NCI-H2081 treated with DMSO at 0.1 percent for 48 hours (cell line): ENCODE measurements at places on chromosomes 2 and 18.

DNA sequence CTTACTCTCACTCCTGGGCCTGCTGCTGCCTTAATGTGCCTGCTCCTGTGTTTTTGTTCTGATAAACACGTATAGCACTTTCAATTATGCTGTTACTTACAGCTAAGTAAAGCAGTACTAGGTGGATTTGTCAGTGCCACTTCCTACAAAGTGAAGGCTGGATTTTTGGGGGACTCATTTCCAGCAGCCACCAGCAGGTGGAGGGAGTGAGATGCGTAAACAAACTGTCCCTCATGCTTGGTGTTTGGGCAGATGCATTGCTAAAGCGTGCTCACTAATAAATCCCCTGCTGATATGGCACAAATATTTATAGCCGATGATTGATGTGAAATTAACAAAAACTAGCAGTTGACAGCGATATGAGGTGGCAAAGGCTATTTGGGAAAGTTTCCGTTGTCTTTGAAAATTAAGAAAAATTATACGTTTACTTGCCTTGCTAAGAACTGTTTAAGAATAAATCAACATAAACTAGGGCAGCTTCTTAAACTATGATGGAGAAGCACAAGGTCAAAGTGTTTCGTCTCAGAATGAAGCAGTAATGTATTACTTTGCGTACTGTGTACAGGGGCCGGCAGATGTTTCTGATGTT lies 101.7 kb downstream of the AGAP1 start:
- DNase-seq = no peak

DNA sequence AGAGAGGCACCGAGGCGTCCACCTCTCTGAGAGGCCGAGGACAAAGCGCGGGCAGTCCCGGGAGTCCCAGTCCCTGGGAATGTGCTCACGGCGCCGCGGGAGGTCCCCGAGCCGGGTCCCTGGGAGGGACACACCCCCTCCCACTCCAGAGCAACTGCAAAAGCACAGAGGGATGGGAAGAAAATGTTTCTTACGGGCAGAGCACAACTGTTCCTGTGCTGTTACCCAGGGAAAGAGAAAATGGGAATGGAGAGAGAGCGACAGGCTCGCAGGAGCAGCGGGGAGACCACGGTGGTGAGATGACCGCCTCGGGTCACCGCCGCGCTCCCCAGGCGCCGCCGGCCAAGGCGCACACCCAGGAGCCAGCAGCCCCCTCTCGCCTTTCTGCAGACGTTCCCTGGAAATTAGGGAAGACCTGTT lies 1.2 kb upstream of the BCL11A start:
- no peak for DNase-seq

DNA sequence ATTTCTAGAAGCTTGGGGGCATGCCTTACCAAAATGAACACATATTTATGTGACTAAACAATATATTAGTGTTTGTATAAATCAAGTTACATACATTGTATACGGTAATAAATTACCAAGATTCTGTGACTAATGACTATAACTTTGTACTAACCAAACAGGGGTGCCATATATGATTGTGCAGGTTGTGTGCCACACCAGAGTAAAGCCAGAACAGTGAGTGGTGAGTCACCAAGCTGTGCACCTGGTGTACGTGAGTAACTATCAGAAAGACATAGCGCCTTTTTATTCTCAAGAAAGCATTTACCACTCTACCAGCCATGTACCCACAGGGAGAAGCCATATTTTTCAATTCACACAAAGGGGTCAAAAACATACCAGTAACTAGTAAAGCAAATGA lies 453.2 kb upstream of the PIK3C3 start:
- DNase-seq = no peak

GRCh38 chr2:127599211-127599610 lies 46.7 kb upstream of the GPR17 start:
- DNase-seq = no peak

DNA sequence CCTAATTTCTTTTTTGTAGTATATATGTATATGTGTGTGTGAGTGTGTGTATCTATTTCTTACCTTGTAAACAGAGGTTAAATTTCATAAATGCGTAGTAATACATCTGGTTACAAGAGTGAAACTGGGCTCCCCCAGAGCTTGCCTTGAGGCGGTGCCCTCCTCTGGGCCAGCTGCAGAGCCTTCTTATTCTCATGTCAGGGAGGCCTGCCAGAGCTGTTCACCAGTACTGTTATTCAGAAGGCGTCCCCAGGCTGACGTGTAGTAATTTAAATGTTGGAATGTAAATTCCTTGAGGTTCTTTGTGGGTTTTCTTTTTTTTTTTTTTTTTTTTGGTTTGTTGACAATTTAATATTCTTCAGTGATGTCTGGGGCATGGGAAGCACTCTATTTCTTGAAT lies 11.2 kb downstream of the COPS8 start:
- DNase-seq = no peak

DNA sequence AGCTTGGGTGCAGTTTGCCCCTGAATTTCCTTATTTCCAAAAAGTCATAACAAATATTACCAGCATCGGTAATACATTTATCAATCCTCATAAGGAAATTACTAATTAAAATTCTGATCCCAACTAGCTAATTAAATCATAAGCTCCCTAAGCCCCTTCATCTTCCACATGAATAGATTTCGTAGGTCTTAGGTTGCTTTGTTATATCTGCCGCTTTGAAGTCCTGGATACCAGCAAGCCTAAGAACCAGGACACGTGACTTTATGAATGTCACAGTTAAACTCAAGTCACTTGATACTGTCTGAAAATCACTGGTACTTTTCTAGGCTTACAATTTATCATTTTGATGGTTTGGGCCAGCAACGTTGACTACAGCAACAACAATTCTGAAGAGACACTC lies 134.8 kb upstream of the CAVIN2 start:
- DNase-seq = no peak

- no peak for DNase-seq
Observed at GRCh38 chr2:43142921-43143438, 83.4 kb downstream of the ZFP36L2 start.

DNA sequence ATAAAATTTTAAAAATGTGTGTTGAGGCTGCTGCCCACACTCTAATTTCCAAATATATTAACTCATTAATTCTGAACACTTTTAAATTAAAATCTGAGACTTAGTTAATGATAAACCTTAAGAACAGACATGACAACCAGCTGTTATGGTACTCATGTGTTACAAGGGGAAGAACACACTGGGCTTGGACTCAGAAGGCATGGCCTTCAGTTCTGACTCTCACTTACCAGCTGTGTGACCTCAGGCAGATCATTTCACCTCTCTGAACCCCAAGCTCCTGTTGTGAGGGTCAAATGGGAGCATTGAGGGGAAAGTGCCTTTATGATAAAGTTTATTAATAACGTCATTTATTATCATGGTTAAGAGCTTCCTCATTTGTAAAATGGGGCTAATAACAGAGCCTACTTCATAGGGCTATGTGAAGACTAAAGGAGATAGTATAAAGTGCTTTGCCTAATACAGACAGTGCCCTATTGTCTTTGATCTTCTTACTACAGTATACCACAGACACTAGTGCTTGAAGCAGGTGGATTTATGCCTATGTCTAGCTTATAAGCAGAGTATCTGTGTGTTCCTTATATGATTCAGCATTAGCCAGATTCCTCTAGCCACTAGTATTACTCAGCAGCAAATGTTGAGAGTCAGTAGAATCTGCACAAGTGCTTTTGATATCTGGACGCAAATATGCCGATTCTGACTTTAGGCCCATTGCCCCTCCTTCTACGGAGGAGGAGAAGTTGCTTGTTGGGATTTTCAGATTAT lies 99.6 kb downstream of the SGPP2 start:
- DNase-seq = no peak

- no peak for DNase-seq
Observed at GRCh38 chr2:158511706-158512105, 55.0 kb downstream of the PKP4 start.

GRCh38 chr18:23618862-23619387 lies 32.6 kb upstream of the NPC1 start:
- no peak for DNase-seq

DNA sequence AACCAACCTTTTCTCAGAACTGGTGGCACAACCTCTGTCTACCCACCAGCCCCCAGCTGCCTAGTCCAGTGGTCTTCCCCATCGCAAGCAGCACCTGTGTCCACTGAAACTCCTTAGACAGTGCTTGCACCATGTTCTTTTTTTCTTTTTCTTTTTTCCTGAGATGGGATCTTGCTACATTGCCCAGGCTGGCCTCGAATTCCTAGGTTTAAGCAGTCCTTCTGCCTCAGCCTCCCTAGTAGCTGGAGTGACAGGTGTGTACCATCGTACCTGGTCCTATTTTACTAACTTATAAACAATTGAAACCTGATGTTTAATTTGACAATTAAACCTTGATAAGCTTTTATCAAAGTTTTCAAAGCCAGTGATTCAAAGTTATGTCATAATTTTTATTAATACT lies 30.8 kb downstream of the SANBR start:
- no peak for DNase-seq

GRCh38 chr2:54380670-54381069 lies 75.5 kb upstream of the SPTBN1 start:
- no peak for DNase-seq

- DNase-seq = no peak
Observed at GRCh38 chr2:62765619-62766376, 60.3 kb downstream of the EHBP1 start.

DNA sequence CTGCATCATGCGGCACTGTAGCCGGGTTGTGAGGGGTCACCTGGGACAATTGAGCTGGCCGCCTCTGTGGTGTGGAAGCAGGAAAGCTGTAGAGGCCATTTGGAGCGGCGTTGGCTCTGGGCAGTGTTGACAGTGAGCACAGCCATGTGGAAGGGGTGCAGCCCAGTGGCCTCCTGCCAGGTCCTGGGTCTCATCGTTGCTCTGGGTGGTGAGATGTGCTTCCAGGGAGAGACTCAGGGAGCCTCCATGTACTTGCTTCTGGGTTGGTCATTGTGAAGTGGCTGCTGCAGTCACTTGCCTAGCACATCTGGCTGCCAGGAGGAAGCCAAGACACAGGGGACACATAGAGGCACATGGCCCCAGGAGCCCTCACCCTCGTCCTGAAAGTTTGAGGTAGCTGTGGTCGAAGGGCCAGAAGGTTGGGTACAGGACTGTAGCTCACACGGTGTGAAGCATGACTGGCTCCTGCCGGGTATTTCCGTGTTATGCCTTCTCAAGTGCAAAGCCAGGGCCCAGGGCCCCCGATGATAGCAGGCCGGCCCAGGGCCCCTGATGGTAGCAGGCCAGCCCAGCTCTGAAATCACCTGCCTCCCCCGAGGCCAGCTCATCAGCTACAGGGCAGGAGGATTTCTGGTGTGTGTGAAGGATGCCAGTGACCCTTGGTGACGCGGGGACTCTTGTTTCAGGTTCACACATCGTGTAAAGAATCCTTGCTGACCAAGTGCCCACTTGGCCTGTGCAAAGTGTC lies 82.6 kb downstream of the DGKD start:
- DNase-seq = no peak

- no peak for DNase-seq
Observed at GRCh38 chr2:3981446-3981987, 278.1 kb downstream of the DCDC2C start.

DNA sequence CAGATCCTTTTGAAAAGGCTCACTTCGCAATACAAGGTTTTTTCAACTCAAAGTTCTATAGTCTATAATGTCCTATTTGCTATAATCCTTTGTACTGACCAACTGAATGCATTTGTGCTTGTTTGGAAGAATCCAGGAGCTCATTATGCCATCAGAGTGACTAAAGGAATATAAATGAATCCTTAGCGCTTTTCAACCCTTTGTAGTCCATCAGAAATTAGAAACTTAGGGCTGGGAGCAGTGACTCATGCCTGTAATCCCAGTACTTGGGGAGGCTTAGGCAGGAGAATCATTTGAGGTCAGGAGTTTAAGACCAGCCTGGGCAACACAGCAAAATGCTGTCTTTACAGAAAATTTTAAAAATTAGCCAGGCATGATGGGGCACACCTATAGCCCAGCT lies 330.2 kb upstream of the CHAC2 start:
- DNase-seq = no peak

GRCh38 chr2:10304458-10305253 lies 2.0 kb downstream of the HPCAL1 start:
- DNase-seq = no peak

GRCh38 chr2:227365833-227366232 lies 13.3 kb downstream of the TM4SF20 start:
- no peak for DNase-seq

- DNase-seq = no peak
Observed at GRCh38 chr2:179556425-179556824, 291.8 kb upstream of the SESTD1 start.

- no peak for DNase-seq
Observed at GRCh38 chr2:73072129-73072395, 550 bp upstream of the SFXN5 start.

GRCh38 chr2:132677661-132678060 lies 7.7 kb upstream of the LYPD1 start:
- no peak for DNase-seq

GRCh38 chr2:144693179-144693578 lies 173.3 kb upstream of the ZEB2 start:
- no peak for DNase-seq

- DNase-seq = no peak
Observed at GRCh38 chr2:12277241-12278034, 439.3 kb upstream of the TRIB2 start.

DNA sequence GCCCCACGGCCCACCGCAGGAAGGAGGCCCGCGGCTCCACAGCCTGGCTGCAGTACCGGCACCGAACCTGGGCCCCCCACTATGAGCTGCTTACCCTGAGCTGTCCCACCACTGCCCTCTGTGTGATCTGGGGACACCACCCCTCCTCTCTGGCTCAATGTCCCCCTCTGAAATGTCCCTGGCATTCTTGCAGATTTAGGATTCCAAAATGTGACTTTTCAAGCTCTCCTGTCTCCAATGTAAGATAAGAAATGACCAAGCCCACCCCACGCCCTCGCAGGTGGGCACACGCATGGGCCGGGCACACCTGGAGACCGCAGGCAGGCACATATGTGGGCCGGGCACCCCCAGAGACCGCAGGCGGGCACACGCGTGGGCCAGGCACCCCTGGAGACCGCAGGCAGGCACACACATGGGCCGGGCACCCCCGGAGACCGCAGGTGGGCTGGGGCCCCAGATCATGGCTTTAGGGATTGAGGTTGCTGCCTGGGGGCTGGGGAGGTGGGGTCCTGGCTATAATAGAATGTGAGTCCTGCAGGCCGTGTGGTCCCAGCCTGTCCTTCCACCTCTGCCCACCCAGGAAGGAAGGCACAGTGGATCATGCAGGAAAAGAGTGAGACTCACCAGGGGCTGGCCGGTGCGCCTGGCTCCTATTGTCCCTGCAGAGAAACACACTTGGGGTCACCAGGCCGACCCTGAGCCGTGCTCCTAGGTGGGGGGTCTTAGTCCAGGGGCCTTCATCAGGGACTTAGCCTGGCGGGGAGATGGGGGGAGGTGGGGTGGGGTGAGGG lies 7.2 kb downstream of the PDCD1 start:
- no peak for DNase-seq

GRCh38 chr18:59233017-59233410 lies 13.1 kb downstream of the GRP start:
- no peak for DNase-seq

GRCh38 chr2:56266761-56267414 lies 83.1 kb downstream of the CCDC85A start:
- DNase-seq = no peak

DNA sequence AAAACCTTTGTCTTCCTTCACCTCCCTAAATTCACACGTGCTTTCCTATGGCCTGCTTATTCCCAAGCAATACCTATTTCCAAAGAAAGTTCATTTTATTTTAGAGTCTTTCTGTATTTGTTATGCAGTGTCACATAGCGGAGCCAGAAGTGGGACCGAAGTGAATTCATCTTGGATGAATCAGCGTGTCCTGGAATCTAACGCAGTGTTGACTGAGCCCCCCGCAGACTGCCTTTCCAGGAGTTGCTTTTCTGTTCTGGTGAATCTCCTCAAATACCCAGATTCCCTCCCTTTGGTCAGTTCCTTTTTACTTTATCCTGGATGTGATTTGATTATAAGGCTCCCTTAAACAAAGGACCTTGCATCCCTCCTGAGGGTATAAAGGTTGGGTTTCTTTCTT lies 10.8 kb downstream of the ALPP start:
- no peak for DNase-seq
